B cell (primary cell): ENCODE measurements at places on chromosomes 1 and 21. TPM values are rescaled to one million over a fixed set of nuclear protein-coding genes. Genes with fewer than 3 reads are reported as not detected.

The PPFIA4 gene
- 0.62 and 0.75 TPM in 2 replicates for total RNA-seq

The MCOLN2 gene
- 25.8 and 35.3 TPM in 2 replicates for total RNA-seq

The KIF21B gene
- total RNA-seq: 41.6 and 42.0 TPM in 2 replicates

The CACNA1S gene
- total RNA-seq: not detected in 2 replicates

The A3GALT2 gene
- not detected in 2 replicates for total RNA-seq

The EXTL1 gene
- total RNA-seq: 0.12 TPM in 2 replicates

The PRELP gene
- not detected in 2 replicates for total RNA-seq

The IFNLR1 gene
- 38.0 and 39.7 TPM in 2 replicates for total RNA-seq

The AZIN2 gene
- 5.4 and 5.9 TPM in 2 replicates for total RNA-seq

The SPATA6 gene
- total RNA-seq: 6.7 and 10.5 TPM in 2 replicates

The SOX13 gene
- total RNA-seq: 0.15 TPM in 2 replicates

The TNNT2 gene
- total RNA-seq: not detected in 2 replicates

The S1PR1 gene
- total RNA-seq: 219 and 225 TPM in 2 replicates

The RHD gene
- total RNA-seq: not detected in 2 replicates

The TPTE gene
- total RNA-seq: not detected in 2 replicates

The OR2T35 gene
- 0.30 and 0.39 TPM in 2 replicates for total RNA-seq

The RAP1GAP gene
- 0.07 and 0.32 TPM in 2 replicates for total RNA-seq

The OR2T29 gene
- total RNA-seq: 1.9 and 3.1 TPM in 2 replicates

The FCER1A gene
- total RNA-seq: not detected in 2 replicates

The NECTIN4 gene
- total RNA-seq: not detected in 2 replicates

The TTC34 gene
- 8.1 and 8.3 TPM in 2 replicates for total RNA-seq

The OR2W3 gene
- 0.34 TPM in 1 of 2 replicates, not detected in the other for total RNA-seq

The TNFRSF18 gene
- total RNA-seq: 33.5 and 38.1 TPM in 2 replicates

The CRABP2 gene
- total RNA-seq: 0.89 and 1.1 TPM in 2 replicates

The SF3B4 gene
- total RNA-seq: 59.7 and 60.1 TPM in 2 replicates

The KRTAP7-1 gene
- total RNA-seq: not detected in 2 replicates

The HPCAL4 gene
- total RNA-seq: not detected in 2 replicates

The ABCA4 gene
- not detected in 2 replicates for total RNA-seq

The LRRC71 gene
- total RNA-seq: not detected in 2 replicates

The ATP8B2 gene
- 31.1 and 32.4 TPM in 2 replicates for total RNA-seq

The NIBAN1 gene
- 13.2 and 13.5 TPM in 2 replicates for total RNA-seq

The CLDN8 gene
- not detected in 2 replicates for total RNA-seq

The SEC16B gene
- 0.10 TPM in 1 of 2 replicates, not detected in the other for total RNA-seq

The DMBX1 gene
- total RNA-seq: not detected in 2 replicates

The FBXO2 gene
- 9.6 and 10.7 TPM in 2 replicates for total RNA-seq

The SELE gene
- not detected in 2 replicates for total RNA-seq

The PLPPR4 gene
- total RNA-seq: not detected in 2 replicates

The CCDC17 gene
- total RNA-seq: 8.2 and 9.1 TPM in 2 replicates

The IFI44 gene
- 6.9 and 10.2 TPM in 2 replicates for total RNA-seq

The SERTAD4 gene
- not detected in 2 replicates for total RNA-seq

The JAM2 gene
- 0.94 and 1.3 TPM in 2 replicates for total RNA-seq

The SLC44A5 gene
- total RNA-seq: 2.7 and 2.8 TPM in 2 replicates

The FCRL6 gene
- 0.19 TPM in 1 of 2 replicates, not detected in the other for total RNA-seq

The CYP4B1 gene
- total RNA-seq: not detected in 2 replicates

The ACTL8 gene
- not detected in 2 replicates for total RNA-seq

The C8B gene
- total RNA-seq: not detected in 2 replicates

The CD48 gene
- total RNA-seq: 252 and 255 TPM in 2 replicates

The MYOG gene
- total RNA-seq: not detected in 2 replicates
